ENCODE measurements at places on chromosomes 2 and 18.

- DNase-seq = no peak
Measured at GRCh38 chr2:88472811-88473210, 20.3 kb upstream of the FOXI3 start.

- no peak for DNase-seq
Measured at GRCh38 chr2:26646986-26647672, 6.0 kb upstream of the CIB4 start.

DNA sequence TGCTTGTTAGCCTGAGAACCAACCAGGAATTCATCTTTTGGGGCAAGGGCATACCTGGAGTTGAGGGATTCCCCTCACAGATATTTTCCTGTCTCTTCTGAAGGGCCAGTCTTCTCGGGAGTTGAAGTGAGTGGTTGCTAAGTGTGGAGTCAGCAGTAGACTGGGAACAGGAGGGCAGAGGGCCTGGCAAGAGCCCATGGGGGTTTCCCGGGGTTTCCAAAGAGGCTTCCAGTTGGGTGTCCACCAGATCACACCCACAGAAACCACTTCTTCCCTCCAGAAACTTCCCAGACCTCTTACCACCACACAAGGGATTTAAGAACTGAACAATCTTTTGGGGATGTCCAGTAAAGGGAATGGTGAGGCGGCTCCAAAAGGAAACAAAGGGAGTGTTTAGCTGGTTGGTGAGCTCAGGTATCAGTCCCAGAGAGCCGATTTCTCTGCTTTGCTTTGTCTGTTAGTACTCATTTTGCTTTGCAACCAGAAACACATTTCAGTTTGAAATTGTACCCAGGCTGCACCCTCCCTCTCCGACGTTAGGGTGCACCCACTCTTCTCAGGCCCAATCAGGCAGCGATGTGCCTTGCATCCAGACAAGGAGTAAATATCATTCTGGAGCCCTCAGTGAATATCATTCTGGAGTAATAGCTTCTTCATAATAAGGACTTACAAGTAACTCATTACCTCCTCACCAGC, 47.5 kb upstream of the SPATS2L start:
- DNase-seq = no peak

GRCh38 chr2:64731746-64732145, 78.0 kb upstream of the SERTAD2 start:
- DNase-seq = no peak

DNA sequence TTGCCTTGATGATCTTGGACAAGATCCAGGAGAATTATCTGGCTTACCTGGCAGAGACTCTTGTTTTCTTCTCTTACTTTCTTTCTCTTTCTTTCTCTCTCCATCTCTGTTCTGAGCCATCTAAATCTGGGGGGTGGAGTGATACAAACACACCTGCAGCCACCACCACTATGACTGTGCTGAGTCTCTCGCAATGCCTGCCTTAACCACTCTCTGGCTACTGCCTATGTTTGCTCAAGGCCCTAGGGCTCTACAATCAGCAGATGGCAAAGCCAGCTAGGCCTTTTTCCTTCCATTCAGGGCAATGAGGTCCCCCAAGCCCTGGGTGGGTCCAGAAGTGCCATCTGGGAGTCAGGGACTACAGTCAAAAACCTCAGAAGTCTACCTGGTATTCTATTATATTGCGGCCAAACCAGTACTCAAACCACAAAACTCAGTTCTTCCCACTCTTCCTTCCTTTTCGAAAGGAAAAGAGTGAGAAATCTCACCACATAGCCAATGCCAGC, 978.9 kb upstream of the NXPH2 start:
- no peak for DNase-seq

DNA sequence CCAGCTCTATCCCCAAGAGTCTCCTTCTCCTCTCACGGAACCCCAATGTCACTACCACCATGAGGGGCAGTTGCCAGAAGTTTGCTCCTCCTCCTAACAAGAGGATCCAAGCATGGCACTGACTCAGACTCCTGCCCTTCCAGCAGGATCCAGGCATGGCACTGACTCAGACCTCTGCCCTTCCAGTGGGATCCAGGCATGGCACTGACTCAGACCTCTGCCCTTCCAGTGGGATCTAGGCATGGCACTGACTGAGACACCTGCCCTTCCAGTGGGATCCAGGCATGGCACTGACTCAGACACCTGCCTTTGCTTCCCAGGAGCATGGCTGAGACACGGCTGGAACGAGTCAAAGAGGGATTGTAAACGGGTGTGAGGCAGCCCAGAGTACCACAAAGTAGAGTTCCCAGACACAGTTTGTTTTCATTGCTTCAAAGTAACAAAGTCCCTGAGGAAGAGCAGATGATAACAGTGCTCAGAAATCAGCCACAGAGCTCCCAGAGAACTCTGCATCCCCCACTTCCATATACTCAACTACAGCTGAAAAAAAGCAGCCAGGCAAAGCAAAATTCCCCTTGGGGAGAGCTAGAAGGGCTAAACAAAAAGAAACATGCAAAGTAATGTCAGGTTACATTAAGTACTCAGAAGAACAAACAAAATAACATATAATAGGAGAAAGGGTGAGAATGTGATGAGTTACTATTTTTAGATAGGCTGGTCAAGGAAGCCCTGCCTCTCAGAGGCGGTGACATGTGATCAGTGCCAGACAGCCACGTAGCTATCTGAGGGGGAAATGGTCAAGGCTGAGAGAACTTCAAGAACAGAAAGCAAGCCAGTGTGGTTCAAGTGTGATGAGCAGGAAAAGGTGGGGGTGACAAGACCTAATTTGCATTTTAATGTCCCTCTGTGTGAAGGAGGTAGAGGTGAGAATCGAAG, 3.0 kb downstream of the BUB1 start:
- DNase-seq = no peak
